ENCODE measurements at places on chromosomes 16 and 17.

GRCh38 chr16:48408688-48409087 is 23.5 kb upstream of the SIAH1 start:
- no peak for DNase-seq

GRCh38 chr16:4096509-4096908 is 19.7 kb downstream of the ADCY9 start:
- DNase-seq, result no peak

- DNase-seq, result no peak
Measured at GRCh38 chr17:77767148-77767547, 191.4 kb upstream of the TNRC6C start.

GRCh38 chr17:51016099-51016498 is 104.6 kb downstream of the SPAG9 start:
- no peak for DNase-seq

- DNase-seq, result no peak
Measured at GRCh38 chr17:57636985-57637665, 108.0 kb downstream of the CCDC182 start.

DNA sequence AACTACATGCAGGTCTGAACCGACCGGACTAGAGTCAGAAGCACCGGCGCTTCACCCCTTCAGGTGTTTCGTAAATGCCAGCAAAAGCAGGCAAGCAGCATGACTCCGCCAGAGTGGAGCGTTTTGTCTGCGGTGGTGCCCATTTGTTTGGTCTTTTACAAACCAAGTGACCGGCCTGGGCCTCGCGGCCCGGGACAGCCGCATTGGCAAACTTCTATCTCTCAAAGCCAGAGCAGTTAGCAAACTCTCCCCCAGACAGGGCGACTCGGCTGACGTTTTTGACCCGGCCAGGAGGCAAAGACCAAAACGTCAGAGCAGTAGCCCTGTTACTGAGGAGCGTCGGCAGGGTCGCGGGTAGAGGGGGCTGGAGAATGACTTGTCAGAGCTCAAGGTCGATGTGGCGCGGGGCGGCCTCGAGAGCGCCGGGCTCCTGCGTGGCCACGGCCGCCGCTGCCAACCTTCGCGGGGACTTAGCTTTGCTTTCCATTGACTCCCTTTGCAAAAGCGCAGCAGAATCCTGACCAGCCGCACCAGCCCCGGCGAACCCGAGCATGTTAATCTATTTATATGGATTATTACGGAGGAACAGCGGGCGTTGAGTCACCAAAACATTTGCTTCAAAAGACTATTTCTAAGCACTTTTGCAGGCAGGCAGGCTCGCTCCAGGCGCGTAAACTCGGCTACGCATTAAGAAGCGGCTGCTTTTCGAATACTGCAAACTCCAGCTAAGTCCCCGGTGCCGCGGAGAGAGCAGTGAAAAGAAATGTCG is 763 bp upstream of the SOX9 start:
- DNase-seq, result no peak

GRCh38 chr17:1134634-1135324 is 45.0 kb downstream of the ABR start:
- no peak for DNase-seq

GRCh38 chr17:46033392-46033791 is 34.3 kb downstream of the STH start:
- DNase-seq, result no peak

GRCh38 chr16:89106533-89107202 is 13.0 kb downstream of the ACSF3 start:
- DNase-seq, result no peak
